ENCODE measurements at places on chromosomes 4 and X. TPM values are rescaled to one million over a fixed set of nuclear protein-coding genes. Genes with fewer than 3 reads are reported as not detected.

GRCh38 chr4:170674176-170674575 lies 584.4 kb upstream of the AADAT start:
- ATAC-seq, result no peak

DNA sequence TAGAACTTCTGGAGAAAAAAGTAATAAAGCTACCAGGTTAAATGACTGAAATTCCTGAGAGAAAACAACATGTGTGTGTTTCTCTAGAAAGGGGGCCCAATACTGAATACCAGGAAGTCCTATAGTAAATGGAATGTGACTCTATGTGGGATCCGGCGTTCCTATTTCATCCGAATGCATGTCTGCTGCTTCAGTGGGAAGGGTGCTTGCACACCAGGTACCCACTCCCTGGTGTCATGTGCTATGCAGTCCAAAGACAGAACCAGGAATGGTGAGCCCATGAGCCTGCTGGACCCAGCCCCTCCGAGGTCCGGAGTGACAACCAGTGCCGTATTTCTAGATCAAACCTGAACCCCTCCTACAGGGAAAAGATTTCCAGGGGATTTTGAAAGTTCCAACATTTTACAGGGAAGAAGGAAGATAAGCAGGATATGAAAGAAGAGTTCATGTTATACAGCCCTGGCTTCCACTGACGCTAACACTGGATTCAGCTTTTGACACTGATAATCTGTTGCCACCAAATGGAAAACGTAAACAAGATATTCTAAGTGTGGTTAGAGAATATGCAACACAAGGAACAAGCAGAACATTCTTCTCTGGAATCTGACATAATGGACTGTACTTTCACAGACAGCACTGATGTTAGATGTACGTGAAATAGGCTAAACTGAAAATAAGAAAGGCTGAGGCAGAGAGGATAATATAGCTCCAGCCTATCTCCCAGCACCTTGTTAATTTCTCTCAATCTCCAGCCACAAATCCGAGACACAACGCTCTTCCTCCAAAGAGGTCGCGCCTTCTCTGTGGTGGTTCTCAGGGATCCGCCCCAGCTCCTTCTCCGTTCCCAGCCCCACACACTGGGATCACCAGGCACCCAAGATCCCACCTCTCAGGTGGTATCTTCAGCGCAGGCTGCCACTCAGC lies 725 bp upstream of the CXCL1 start:
- no peak for ATAC-seq

DNA sequence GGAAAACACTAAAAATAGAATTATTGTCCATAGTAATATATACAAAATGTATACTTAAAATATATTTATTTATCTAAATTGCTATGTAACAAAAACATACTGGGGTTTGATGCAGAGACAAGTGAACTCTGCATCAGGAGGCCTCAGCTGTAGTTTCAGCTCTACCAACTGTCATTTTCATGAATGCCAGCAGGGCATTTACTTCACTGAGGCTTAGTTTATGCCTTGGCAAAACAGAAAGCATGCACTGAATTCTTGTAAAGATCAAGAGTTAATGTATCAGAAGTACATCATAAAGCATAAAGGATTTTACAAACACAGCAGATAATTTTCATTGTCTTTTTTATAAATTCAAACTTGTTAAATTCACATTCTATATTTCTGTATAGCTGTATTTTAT lies 577.0 kb downstream of the C4orf33 start:
- ATAC-seq, result no peak

- ATAC-seq, result peak; percentile 0
Measured at GRCh38 chr4:2933566-2934076, 29.6 kb downstream of the NOP14 start.

NCAPG gene
- 13.3 TPM for total RNA-seq

All from esophagus mucosa (tissue), 1 donor.